ENCODE measurements at places on chromosomes 1 and 21.

GRCh38 chr21:37368541-37369279, 2.1 kb downstream of the DYRK1A start:
- peak; percentile 29 for DNase-seq

- peak; percentile 13 for DNase-seq
These were observed 63.9 kb downstream of the KCNK2 start for GRCh38 chr1:215146240-215146975.

DNA sequence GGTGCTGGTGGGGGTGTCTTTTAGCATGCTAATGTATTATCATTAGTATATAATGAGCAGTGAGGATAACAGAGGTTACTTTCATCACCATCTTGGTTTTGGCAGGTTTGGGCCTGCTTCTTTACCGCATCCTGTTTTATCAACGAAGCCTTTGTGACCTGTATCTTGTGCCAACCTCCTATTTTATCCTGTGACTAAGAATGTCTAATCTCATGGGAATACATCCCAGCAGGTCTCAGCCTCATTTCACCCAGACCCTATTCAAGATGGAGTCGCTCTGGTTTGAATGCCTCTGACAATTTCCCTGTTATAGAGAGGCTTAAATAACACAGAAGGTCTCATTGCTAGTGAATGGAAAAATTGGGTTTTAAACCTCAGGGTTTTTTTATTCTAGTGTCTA, 300.8 kb upstream of the PROX1 start:
- DNase-seq, result no peak

DNA sequence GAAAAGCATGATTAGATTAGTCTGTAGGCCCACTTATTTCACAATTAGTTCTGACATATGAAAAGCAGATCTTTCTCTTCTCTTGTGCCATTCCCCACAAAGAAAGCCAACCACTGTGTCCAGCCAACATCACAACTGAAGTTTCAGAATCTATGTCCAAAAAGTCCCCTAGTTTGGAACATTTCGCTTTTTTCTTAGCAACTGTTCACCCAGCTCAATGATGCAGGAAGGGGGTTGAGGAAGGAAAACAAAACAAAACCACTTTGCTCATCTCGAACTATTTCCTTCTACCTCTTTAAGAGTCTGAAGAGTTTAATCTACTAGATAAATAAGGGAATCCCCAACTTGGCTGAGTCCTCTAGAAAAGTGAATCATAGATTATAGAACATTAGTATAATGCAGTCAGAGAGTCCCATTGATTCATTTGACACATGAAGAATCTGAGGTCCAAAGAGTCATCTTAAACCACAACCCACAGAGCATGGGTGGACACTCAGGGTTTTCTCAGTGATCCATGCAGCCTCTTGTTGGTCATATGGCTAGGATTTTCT, 159.3 kb upstream of the SGIP1 start:
- DNase-seq, result no peak
